ENCODE measurements at places on chromosomes 16 and 17.

DNA sequence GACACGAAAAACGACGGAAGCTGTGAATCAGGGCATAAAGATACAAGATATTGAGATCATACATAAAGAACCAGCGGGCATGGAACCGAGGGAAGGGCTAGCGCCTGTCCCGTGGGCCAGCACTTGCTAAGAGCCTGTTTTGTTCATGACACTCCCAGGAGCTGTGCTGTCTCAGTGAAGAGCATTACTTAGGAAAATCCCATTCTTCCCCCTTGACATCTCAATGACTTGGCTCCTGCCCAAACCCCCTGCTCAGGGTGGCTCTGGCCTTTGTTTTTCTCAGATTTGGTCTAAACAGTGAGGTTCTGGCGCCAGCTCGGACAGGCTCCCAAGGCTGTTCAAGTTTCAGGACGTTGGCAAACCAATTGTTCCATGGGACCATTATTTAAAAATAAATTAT, 79.1 kb upstream of the SEC14L1 start:
- DNase-seq: no peak

DNA sequence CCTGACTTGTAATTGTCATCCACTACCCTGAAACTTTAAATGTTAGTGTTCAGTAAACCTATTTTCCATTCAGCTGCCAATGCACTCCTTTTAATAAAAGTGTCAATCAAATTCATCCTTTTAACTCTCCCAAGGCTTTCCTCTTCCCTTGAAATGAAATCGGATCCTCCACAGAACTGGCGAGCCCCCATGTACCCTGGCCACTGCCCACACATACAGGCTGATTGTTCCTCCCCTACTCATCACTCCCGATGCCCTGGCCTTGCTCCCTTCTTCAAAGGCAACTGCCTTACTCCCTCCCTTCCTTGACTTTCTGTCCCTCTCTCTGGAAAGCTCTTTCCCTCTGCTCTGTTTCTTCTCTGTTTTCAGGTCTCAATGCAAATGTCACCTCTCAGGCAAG, 7.6 kb downstream of the KRT33A start:
- DNase-seq: no peak

DNA sequence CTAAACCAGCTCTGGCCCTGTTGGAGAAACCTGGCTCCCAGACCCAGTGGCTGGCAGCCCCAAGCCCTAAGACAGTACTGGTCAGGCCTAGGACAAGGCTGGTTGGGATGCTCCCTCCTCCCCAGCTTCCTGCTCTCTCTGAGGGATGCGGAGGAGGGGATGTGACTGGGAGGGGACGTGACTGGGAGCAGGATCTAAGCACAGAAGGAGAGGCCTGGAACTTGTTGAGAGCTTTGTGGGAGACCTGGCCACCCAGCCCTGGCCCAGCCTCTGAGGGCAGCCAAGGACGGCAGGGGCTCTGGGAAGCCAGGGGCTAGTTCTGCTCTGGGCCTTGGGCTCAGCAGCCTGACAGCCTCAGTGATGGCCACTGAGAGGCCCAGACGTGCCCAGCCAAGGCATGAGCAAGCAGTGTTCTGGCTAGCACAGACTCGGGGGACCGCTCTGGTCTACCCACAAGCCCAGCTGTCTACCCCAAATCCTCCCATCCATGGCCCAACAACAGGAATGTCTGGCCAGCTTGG, 22.8 kb downstream of the ATP6V0D1 start:
- DNase-seq: no peak

DNA sequence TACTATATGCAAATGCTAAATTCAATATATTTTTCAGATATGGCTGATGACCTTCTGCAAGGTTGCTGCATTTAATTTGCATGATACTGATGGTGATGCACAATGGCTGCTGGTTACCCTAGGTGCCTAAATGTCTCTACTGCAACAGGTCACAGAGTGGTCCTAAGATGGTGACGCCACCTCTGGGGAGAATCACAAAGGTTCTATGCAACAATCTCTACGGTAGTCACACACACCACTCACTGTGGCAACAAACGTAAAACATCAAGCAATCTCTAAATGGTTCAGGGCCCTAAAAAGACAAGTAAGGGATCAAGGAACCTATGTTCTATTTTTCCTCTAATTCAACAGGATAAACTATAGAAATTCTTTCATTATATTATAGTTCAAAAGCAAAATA, 293.3 kb downstream of the CEP112 start:
- DNase-seq: no peak

DNA sequence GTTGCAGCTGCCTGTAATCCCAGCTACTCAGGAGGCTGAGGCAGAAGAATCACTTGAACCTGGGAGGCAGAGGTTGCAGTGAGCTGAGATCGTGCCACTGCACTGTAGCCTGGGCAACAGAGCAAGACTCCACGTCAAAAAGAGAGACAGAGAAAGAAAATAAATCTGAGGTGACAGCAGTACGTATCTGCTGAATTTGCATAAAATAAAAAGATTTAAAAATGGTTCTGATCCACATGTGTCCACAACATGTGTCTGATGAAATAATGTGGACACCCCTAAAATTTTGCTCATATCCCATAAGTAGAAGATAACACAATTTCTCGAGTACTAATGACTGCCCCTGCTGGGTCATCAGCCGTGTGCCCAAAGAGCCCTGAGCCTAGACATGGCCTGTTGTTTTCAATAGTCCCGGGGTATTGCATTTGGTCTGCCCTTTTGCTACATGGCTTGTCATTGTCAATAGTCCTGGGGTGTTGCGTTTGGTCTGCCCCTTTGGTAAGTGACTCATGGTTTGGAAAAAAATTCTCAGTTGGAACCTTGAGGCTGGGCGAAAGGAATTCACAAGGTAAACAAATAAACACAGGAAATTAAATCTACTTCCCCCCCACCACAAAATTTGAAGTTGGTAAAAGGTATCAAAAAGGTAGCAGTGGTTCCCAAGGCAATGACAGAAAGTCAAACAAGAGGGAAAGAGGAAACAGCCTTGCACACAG, 434.6 kb upstream of the MAF start:
- no peak for DNase-seq

DNA sequence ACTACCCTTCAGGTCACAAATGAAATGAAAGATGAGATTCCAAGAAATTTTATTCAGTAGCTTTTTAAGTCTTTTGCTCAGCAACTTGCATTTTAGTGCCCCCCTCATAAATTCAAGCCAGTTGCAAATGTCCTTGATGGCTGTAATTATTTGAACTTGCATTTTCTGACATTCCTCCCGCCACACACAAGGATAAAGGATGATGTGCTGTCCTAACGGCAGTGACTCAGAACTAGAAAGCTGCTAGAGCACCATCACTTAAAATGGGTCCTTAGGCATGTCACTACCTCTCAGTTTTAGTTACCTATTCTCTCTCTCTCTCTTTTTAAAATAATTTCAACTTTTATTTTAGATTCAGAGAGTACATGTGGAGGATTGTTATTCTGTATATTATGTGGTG, 306.7 kb downstream of the CNTNAP4 start:
- no peak for DNase-seq

DNA sequence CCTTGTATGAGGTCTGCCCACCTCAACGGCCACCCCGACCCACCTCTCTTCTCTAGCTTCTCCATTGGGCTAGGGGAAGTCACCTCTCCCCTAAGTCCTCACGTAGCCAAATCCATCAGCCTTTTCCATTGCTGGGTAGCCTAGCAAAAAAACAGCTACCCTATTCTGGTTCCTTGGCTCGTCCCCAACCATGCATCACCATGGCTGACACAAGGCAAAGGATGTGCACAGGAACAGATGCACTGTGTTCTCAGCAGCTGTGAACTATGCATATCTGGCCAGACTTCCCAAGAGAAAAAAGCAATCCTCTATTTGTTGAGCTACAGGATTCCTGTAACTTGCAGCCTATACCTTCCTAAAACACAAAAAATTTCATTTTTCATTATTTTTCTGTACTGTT, 22.0 kb upstream of the FLCN start:
- DNase-seq: no peak

- no peak for DNase-seq
Observed at GRCh38 chr17:31492206-31492605, 100.7 kb downstream of the RAB11FIP4 start.

- no peak for DNase-seq
Observed at GRCh38 chr16:24255456-24256371, at the start of gene CACNG3. TSS of gene CACNG3 (plus strand) at chr16:24256335. CDS start at chr16:24256755, 420 bp downstream.

DNA sequence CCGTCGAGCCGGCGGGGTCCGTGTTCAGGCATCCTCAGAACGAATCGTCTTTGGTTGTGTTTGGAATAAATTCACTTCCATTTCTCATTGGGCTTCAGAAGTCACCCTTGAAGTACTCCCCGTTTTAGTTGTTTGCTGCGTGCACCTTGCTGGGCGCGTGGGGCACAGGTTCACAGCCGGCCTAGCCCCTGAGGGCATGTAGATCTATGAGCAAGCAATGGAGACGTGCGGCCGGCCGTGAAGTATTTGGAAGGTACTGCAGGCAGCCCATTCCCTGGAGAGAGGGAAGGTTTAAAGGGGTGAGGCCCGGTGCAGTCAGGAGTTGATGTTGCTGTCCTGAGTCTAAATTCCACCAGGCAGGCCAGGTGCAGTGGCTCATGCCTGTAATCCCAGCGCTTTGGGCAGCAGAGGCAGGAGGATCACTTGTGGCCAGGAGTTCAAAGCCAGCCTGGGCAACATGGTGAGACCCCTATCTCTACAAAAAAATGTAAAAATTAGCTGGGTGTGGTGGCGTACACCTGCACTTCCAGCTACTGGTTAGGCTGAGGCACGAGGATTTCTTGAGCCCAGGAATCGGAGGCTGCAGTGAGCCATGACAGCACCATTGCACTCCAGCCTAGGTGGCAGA, 714 bp downstream of the ACSF3 start:
- DNase-seq: no peak

DNA sequence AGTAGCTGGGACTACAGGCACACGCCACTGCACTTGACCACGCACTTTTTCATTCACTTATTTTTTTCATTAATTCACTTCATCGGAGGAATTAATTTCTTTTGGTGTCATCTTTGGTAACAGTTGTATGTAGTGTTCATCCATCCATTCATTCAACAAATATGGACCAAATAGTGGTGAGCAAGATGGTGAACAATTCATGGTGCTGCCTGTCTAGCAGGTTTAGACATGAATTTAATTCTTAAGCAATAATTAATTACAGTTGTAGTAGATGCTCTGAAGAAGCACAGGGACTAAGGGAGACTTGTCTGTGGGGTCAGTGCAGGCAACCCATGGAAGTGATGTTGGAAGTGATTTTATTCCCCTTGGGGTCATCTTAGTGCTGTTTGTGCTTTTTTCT, 22.4 kb downstream of the GDE1 start:
- no peak for DNase-seq

DNA sequence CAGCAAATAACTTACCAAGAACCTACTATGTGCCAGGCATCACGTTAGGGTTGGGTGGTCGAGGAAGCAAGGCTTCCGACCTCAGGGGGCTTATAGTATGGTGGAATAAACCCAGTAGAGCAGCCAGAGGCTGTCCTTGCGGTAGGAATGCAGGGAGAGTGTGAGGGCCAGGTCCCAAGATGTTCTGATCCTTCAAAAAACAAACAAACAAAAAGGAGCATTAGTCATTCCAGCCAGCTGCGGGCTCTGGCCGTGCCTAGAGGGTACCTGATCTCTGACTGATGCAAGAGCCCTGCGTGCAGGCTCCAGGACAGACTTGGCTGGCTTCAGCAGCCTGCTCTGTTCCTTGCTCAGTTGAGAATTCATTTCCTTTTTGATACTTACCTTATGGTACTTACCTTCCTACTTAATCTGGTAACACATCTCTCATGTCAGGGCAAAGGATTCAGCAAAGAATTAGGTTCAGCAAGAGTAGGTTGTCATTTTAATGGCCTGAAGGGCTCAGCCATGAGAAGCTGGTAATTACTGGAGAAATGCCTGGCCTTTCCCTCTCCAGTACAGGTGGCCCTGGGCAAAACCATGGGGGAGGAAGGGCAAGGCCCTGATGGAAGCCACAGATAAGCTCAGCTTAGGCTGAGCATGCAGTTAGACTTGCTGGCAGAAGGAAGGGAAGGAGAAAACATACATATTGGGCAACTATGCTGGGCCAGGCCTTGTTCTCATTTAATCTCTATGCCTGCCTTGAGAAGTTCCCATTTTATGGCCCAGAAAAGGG, 18.4 kb downstream of the CYB5D2 start:
- DNase-seq: peak; percentile 88

DNA sequence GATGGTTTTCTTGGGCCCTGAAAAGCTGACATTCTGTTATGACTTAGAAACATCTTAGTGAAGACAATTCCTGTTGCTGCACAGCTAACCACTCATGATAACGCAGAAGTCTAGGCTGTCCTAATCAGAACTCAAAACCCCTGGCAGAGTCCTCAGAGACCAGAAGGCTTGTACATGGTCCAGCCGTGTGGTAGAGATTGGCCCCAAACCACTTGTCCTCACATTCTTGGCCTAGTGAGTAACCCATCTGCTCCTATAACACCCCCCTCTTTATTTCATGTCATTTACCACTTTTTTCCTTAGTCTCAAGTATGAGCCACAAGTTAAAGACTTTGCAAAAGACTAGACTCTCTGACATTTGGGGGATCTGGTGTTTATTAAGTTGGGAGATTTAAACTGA, 116.5 kb upstream of the ADAMTS18 start:
- DNase-seq: no peak

- no peak for DNase-seq
Observed at GRCh38 chr16:89193576-89194293, 6.6 kb downstream of the SLC22A31 start.

- no peak for DNase-seq
Observed at GRCh38 chr16:9665851-9666271, 516.4 kb downstream of the GRIN2A start.

DNA sequence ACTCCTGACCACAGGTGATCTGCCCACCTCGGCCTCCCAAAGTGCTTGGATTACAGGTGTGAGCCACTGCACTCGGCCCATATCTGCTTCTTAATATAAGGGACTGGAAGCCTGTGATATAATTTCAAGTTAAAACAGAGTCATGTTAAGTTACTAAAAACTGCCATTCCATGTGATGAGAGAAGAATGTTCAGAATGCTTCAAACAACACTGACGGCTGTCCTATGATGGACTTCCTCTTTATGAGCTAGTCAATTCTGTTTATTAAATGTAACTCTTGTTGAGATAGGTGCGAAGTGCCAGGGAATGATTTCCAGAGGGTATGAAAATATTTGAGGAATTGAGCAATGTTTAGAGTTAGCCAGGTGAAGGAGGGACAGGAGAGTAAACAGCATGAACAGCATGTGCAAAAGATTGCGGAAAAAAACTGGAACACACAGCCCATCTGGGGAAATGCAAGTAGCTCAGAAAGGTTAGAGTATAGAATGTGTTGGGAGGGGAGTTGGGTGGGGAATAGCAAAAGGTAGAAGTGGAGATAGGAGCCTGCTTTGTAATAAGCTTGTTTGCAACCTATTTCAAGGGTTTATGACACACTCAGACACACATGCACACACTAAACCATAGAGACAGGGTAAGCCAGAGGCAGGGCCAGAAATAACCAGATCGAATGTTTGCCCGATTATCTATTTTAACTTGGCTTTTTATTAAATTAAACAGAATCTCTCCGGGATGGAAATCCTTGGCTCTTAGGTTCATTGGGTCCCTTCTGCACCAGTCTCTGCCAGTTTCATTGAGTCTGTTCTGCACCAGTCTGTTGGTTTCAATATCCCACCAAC, 135.6 kb upstream of the COX10 start:
- DNase-seq: no peak
